Activated CD4-positive, alpha-beta T cell treated with anti-CD3 and anti-CD28 coated beads for 4 hours (primary cell): ENCODE measurements at places on chromosomes 12 and 14.
A peak's percentile ranks its signal among the peaks of the same experiment; 100 is the strongest.

DNA sequence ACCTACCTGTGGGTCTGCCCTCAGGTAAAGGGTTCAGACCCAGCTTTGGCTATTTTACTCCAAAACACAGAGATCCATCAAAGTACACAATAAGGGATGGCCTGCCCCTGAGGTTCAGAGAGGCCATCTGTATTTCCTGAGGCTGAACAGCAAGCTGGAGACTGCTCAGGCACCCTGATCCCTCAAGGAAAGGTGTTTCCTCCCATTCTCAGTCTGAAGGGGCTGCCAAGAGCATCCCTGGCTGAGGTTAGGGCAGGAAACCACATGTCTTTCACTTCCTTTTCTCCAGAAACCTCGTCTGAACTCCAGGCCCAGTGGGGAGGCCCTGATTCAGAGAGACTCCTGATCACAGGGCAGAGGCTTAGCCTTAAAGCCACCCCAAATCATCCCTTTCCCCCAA lies 1.5 kb downstream of the RILPL1 start:
- no peak for DNase-seq

DNA sequence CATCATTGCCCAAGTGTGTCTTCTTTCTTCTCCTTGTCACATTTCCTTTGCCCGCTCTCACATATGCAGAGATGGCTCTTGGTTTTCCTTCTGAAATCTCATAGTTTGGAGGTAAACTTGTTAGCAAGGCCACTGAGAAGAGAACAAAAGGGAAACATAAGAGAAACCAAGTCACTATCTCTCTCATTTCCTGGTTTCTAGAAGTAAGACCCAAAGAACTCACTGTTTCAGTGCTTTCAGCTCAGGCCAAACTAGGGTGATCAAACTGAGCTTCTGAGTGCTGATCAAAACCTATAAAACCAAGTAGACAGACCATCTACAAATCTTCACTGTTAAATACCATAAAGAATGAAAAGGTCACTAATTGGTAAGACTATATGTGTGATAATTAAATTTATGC lies 275.4 kb upstream of the BTG1 start:
- no peak for DNase-seq

DNA sequence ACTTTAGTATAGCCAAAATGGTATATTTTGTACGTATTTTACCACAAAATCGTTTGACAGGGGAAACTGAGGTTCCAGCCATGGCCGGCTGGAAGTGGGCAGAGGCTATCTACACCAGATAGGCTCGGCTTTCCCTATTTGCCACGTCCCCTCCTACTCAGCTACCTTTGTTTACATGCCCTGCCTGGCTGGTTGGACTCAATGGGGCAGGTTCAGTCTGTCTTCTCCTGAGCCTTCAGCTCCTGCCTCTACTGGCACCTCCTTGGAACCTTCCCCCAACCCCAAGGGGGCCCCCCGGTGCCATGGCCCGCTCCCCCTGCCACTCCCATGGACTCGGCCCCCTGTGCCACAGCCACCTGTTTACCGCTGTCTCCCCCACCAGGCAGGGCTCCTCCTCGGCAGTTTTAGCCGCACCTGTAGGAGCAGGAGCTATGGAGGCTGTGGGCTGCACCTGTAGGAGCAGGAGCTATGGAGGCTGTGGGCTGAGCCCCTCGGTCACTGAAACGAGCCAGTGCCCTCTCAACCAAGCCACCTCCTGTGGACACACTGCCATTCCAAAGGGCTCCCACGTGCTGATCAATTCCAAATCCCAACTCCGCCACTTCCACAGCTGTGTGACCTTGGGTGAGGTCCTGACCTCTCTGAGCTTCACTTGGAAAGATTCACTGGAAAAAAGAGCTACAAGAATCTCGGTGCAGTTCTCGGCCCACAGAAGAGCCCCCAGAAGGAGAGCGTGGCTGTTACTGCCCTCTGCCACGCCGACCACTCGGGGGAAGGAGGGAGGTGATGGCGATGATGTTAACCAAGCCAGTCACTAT lies 62.2 kb downstream of the NCOR2 start:
- DNase-seq, result no peak

DNA sequence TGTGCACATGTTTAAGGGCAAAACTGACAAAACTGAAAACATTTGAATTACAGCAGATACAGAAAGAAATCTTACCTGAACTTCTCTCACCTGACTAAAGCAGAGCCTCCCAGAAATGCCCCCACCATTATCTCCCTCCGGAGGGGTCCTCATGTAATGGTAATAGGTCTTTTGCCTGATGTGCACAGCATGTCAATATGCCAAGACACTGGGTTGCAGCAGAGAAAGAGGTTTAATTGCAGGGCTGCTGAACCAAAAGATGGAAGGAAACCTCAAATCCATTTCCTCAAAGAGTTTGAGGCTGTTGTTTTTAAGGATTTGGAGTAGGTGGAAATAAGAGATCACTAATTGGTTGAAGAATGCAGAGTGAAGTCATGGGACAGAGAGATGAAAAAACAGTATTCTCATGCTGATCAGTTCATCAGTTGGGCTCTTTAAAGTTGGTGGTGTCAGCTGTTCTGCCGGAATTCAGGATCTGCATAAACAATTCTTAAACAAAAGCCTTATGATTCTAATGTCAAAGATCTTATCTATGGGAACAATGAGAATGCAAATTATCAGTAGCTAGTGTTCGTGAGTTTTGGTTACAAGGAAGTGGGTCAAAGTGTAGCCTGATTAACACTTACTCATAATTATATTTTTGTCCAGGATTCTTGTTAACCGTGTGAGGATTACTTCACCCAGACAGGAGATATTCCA lies 18.2 kb downstream of the ANG start:
- DNase-seq, result no peak

GRCh38 chr12:120438495-120439198 lies 734 bp downstream of the COX6A1 start:
- no peak for DNase-seq

GRCh38 chr14:91778217-91778616 lies 46.3 kb upstream of the CATSPERB start:
- DNase-seq, result no peak

DNA sequence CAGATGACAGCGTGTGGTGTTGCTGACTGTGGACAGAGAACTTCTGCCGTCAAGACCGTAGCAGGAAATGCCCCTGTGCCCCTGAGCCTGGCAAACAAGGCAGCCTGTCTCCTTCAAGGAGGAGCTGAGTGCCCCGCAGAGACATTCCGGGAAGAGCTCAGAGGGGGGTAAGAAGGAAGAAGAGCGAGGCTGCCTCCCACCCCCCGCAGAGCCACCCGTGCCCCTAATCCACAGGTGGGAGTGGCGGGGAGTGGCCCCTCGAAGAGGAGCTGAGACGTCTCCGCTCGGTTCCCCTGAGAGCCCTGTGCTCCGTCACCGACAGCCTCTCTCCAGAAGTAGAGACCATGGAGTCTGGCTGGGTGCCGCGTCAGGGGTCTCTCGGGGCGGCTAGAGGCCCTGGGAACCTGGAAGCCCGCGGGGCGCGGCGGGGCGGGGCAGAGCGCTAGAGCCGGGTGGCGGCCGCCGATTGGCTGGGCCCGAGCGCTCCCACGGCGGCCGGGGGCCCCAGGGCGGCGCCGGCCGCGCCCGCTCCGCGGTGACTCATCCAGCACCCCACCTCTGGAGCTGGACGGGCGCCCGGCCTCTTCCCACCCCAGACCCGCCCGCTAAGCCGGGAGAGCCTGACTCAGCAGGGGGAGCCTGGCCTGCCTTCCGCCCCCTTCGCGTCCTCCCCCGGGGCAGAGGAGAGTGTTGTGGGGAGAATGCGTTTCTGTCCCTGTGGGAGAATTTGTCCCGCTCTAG lies 25.2 kb upstream of the KRT78 start:
- DNase-seq, result peak; percentile 64

DNA sequence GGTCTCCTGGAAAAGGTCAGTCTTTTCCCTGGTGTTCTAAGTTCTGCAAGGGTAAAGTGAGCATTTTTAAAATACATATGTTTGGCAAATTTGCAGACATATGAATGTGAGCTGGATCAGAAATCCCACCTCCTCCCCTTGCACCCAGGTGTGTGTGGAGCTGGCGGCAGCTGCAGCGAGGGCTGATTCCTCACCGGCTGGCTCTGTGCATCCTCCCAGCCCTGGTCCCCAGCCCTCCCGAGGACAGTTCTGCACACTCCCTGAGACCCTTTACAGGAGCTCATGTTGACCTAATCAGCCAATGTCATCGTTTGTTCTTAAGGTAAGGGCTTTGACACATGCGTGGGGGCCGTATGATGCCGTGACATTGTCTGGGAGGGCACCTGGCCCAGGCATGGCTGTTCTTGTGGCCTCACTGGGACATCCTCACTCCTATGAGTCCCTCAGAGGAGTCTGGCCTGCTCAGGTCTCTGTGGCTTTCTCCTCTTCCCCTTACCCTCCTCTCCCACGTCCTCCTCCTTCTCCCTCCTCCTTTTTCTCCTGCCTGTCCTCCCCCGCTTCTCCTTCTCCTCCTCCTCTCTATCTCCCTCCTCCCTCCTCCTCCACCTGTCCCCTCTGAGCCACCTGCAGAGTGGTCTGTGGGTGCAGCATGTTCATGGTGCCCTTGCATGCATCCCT lies 289.2 kb upstream of the SFSWAP start:
- DNase-seq, result no peak

GRCh38 chr14:76977793-76978720 lies 50.5 kb downstream of the IRF2BPL start:
- peak; percentile 91 for DNase-seq

DNA sequence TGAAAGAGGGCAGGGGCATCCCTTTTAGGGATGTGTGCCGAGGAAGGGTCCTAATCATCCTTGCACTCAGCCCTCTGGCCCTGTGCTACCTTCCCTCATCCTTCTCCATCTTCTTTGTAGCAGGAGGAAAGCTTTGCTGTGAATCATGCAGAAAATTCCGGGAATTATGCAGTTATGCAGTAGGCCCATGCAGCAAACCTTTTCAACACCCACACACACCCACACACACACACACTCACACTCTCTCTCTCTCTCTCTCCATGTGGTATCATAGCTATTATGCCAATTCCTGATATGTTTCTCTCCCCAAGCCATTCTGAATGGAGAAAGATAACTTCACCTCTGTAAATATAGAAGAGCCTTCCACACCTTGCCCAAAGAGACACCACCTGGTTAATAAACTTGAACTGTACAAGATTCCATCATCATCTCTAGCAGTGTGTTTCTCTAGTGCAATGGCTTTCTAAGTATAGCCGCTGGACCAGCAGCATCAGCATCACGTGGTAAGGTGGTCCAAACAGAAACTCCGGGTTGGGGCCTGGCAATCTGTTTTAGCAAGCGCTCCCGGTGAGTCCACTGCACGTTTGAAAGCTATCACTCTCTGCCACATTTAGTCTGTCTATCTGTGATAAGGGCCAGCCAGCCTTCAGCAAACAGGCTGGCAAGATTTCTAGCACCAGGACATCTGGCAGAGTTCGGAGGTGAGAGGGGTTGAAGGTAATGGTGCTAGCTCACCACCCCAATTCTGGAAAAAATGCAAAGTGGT lies 57.6 kb downstream of the MDM2 start:
- DNase-seq, result peak; percentile 7

GRCh38 chr14:24285351-24285750 lies 14.0 kb upstream of the RABGGTA start:
- DNase-seq, result no peak

DNA sequence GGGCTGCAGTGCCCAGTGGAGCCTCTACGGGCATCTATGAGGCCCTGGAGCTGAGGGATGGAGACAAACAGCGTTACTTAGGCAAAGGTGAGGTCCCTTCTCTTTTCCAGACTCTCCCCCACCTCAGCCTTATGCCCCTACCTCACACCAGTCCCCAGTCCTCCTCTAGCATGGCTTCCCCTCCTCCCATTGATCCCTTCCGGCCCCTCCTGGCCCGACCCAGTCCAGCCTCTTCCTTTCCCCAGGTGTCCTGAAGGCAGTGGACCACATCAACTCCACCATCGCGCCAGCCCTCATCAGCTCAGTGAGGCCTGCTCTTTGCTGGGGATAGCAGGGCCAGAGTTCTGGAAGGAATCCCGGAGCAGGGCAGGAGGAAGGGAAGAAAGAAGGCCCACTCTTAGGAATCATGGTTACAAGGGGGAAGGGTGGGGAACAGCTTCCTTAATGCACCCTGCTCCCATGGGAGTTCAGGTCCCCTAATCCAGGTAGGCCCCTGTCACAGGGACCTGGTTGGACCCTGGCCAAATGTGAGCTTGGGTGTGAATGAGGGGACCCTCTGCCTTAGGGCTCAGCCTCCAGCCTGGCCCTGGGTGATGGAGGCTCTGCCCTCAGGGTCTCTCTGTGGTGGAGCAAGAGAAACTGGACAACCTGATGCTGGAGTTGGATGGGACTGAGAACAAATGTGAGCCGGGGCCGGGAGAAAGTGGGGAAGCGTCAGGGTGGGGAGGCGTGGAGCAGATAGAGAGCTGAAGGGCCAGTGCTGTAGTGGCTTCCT lies 2.2 kb downstream of the ENO2 start:
- no peak for DNase-seq

GRCh38 chr12:117980616-117981015 lies 11.8 kb upstream of the KSR2 start:
- DNase-seq, result no peak

GRCh38 chr14:102304611-102305506 lies at the start of gene MOK:
MOK (minus strand) TSS chr14:102305164; CDS start chr14:102304968, 196 bp downstream.
- peak; percentile 92 for DNase-seq

- no peak for DNase-seq
These were observed 1.8 kb upstream of the TESC start for GRCh38 chr12:117100851-117101673.

DNA sequence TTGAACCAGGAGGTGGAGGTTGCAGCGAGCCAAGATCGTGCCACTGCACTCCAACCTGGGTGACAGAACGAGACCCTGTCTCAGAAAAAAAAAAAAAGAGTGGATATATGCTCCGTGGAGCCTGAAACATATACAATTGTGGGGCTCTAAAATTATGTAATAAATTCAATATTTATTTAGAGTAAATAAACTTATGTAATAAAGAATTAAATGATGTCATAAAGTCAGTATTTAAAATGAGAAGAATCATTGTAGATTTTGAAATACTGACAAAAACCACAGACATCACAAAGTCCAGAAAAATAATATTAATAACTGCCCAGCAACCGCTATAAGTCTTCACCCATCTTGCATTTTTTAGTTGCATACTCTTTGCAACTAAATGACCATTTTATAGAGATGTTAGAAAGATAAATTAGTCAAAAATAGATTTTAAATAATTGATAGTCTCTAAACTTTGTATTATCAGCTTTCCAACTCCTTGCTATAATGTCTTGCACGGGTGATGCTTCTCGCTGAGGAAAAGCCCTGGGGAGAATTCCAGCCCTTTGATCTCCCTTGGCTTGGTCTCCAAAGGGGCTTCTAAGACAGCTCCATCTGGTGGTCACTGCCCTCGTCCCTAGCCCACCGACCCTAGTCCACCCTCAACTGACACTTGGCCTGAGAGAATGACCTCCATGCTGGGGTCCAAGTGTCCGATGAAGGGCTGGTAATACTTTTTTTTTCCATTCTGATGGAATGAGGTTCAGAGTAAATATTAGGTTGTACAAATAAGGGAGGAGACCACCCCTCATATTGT lies 7.9 kb upstream of the TMBIM6 start:
- DNase-seq, result no peak
